ENCODE measurements at places on chromosomes 7 and 10. TPM values are rescaled to one million over a fixed set of nuclear protein-coding genes. Genes with fewer than 3 reads are reported as not detected.

The CHST12 gene
- total RNA-seq: 14.2 TPM

The MRLN gene
- total RNA-seq: not detected

The CACNB2 gene
- total RNA-seq: 19.0 TPM

The LRRC61 gene
- 9.8 TPM for total RNA-seq

All from right atrium auricular region (tissue), 2 donors.